ENCODE measurements at places on chromosomes 3 and 15.

DNA sequence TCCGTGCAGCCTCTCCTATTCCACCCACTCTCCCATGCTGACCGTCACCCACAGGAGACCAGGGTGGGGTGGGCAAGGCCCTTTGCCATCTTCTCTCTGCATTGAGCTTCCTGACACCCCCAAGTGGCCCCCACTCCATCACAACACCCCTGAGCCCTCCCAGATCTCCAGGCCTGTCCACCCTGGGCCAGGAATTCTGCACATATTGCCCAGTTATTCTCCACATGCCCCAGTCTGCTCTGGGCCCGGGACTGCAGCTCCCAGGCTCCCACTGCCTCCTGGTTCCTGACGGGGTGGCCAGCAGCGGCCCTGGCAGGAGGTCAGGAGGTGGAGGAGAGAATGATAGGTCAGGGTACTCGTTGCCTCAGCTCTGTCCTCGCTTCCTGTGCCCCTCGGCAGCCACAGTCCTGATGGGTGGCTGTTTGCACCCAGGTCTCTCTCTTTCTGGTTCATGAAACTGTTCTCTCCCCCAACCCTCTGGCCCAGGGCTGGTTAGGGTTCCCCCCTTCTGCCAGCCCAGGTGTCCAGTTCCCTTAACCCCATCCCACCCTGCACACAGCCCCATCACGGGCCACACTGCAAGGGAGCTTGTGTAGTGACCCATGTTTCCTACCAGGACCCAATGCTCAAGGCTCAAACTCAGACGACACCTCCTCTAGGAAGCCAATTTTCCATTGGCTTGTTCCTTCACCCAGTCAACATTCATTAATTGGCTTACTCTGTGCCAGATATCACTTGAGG, 47.3 kb downstream of the IQSEC1 start:
- no peak for DNase-seq

DNA sequence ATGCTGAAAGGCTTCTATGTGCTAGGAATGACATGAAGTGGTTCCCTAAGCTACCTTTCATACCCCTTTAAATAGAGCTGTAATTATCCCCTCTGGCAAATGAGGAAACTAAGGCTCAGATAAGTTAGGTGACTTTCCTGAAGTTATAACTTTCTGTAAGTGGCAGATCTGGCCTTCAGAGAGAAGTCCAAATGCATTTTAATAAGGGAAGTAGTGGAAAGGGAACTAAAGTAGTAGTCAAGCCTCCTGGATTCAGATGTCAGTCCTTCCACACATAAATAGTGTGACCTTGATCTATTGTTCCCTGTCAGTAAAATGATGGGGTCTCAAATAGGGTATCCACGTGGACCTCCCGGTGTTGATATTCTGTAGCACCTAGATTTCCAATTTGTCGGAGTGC, 277.7 kb downstream of the EDEM1 start:
- no peak for DNase-seq

GRCh38 chr3:67540198-67540894, 114.1 kb downstream of the SUCLG2 start:
- DNase-seq, result no peak

- DNase-seq, result no peak
Measured at GRCh38 chr15:34434627-34435305, 2.8 kb downstream of the GOLGA8A start.

- DNase-seq, result peak; percentile 39
Measured at GRCh38 chr15:45187894-45188830, at the start of gene SHF. SHF (minus strand) TSS chr15:45187966; CDS start chr15:45187951, 15 bp downstream.

GRCh38 chr15:72785841-72786240, 2.3 kb upstream of the ADPGK start:
- no peak for DNase-seq

DNA sequence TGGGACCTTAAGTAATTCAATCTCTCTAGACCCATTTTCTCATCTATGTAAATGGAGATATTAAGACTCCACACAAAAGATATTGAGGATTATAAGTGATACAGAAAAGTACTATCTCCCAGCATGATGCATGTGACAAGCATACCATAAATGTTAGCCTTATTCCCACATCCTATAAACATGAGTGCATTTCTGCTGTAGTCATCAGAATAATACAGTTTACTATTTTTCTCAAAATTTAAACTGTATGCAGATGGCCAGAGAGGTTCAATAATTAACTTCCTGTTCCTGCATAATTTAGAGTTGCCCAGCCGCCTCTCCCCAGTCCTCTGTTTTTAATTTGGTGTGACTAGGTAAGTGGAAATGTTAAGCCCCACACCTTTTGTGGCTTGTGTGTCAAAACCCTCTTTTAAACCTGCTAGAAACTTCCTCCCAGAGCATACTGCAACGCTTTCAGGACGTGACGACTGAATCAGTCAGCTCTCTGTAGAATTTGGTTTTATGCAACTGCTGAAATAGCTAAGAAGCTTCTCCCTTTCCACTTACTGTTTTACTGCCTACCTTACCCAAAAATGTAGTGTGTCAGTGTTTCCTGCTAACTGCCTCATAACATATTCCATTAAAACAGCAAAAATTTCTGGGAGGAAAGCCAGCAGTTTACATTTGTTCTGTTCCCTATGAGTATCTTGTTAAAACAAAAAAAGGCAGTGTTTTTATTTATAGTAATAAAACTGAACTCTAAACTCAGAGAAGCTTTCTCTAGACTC, 1037.9 kb downstream of the EPHA3 start:
- peak; percentile 5 for DNase-seq

GRCh38 chr3:10930666-10931040, 61.9 kb upstream of the SLC6A1 start:
- no peak for DNase-seq

GRCh38 chr3:172177046-172177445, 137.7 kb downstream of the FNDC3B start:
- no peak for DNase-seq

- DNase-seq, result no peak
Measured at GRCh38 chr3:42733501-42734262, 31.1 kb upstream of the HHATL start.

DNA sequence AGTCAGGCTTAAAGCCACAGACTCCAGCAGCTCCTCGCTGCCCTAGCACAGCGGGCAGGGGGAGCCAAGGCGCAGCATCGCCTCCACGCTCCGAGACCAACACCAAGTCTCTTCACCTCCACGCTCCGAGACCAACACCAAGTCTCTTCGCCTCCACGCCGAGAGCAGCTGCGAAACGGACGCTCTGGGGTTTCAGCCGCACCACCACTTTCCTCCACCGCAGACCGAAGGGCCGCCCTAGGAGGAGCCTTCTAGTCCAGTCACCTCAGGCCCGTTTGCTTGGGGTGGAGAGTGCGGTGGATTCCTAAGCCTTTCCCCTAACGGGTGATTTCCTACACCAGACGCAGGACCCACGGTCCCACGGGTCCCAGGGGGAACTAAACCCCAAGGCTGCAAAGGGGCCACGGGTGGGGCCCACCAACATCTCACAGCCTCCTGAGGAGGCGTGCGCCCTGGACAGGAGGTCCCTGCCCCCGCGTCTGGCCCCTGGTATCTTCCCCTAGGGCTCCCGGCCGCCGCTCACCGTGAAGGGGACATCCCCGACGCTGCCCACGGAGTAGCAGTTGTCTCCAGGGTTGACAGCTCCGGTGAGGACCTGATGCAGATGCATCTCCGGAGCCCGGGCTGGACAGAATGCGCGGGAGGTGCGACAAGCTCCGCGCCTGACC, 501 bp downstream of the DMXL2 start:
- no peak for DNase-seq

DNA sequence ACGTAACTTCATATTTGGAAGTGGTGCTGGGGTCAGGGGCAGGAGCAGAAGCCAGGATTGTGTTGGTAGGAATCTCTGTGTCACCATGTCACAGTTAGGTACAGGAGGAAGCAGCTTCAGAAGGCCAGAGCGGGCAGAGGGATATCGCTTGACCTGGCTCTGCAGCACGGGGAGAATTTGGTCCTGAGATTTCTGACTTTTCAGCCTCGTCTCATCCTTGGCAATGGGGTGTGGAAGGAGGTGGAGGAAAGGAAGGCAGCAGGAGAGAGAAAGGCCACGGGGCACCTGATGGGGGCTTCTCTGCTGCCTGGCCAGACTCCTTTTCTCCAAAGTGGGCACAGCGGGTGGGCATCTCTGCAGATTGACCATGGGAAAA, 564 bp downstream of the IL16 start:
- DNase-seq, result no peak

DNA sequence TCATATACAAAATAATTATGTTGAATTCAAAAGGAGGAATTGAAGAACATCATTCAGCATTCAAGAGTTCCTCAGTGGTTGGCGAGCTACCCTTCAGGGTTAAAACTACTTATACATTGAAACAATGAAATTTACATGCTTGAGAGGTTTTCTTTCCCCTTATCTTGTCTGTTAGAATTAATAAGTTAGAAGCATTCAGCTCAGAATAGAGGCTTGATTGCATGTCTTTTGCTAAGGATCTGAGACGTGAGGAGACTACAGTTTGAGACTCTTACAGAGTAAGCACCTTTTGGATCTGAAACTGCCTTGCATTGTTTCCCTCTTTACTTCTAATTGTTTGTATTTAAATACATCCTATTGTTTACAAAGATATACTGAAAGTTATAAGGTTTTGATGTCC, 157.6 kb downstream of the NSUN3 start:
- DNase-seq, result no peak

DNA sequence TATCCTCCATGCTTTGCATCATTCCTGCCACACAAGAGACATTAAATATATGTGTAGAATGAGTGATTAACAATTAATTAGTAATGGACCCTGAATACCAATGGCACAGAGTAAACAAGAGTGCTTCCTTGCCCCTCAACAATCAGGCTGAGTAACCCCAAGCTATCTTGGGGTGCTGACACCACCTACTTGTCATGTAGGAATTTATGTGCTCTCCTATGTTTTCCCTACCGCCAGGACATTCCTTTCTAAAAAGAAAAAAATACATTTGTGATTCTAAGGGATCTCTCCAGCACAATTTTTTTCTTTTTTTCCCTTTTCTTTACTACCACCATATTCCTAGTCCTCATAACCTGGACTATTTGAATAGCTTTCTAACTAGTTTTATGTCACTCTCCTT, 449.1 kb downstream of the MFSD1 start:
- no peak for DNase-seq

DNA sequence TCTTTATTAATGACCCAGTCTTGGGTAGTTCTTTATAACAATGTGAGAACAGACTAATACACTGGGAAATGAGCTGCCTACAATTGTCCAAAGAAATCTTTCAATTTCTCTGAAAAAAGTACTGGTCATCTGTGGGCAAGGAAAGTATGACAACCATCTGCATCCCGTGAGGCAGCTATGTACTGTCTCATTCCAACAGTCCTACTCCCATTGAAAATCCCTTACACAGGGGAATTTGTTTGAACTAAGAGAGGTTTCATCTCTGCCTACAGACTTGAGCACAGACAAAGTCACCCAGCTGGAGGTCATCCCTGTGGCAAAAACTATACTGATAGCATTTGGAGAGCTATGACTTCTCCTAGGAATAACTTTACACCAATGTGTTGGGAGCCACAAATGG, 27.1 kb downstream of the SHC4 start:
- DNase-seq, result no peak

- DNase-seq, result no peak
Measured at GRCh38 chr3:19547665-19548464, 386.2 kb downstream of the EFHB start.

DNA sequence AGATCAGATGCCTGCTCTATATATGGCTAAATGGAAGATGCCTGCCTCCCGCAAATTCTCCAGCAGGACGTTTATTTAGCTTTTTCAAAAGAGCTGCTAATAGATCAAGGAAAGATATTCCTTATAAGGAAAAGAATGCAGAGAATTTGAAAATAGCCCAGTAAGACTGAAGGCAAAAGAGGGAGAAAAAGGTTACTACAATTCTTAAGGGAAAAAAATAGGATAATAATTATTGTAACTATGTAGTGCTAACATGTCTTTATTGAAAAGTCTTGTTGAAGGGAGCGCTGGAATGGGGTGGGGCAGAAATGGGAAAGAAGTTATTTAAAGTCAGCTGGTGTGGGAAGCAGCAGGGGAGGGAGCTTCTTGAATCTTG, 2.9 kb downstream of the TPM1 start:
- DNase-seq, result no peak

GRCh38 chr3:183172051-183172639, 9.6 kb upstream of the LAMP3 start:
- DNase-seq, result no peak

- DNase-seq, result no peak
Measured at GRCh38 chr3:10459954-10460754, 45.2 kb downstream of the ATP2B2 start.

GRCh38 chr3:44125882-44126281, 115.8 kb upstream of the TOPAZ1 start:
- no peak for DNase-seq

- DNase-seq, result no peak
Measured at GRCh38 chr3:48135552-48136495, 52.4 kb downstream of the CDC25A start.

- DNase-seq, result no peak
Measured at GRCh38 chr3:103813955-103814354, 1379.1 kb downstream of the ZPLD1 start.

DNA sequence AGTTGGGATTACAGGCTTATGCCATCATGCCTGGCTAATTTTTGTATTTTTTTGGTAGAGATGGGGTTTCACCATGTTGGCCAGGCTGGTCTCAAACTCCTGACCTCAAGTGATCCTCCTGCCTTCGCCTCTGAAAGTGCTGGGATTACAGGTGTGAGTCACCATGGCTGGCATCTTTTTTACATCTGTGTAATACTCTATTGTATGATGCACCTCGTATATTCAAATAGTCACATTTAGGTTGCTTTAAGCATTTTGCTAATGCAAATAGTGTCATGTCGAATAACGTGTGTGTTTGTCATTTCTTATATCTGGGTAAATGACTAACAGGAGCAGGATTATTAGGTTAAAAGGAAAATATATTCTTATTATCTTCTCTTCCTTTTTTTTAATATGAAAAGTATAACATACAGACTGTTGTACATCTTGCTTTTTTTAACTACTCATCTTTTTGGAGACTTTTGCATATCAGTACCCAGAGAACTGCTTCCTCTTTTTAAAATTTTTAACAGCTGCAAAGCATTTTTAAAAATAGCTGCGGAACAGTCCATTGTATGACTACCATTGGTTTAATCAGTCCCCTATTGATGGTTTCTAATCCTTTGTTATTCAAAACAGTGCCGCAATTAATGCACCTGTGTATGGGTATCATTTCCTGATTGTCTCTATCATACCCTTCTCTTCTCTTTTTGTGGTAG, 13.4 kb downstream of the SCAMP5 start:
- DNase-seq, result no peak

DNA sequence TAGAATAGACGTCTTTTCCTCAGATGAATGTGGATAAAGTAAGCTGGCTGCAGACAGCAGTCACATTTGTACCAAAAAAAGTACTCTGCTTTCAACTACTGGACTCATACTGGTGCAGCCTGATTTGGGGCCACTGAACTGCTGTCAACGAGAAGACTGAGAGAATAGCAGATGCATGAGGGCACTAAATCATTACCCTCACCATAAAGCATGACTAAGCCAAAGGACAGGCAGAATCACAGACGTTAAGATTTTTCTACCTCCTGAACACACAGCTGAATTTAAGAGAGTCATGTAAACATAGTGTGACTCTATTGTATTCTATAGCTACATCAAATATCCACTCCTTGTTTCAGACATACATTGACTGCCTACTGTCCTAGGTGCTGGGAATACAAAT, 67.8 kb upstream of the CDAN1 start:
- DNase-seq, result no peak

All from NCI-H1694 (cell line).